ENCODE measurements at places on chromosomes 16 and 17.

- DNase-seq: no peak
These were observed 20.9 kb upstream of the IL17C start for GRCh38 chr16:88617268-88618031.

GRCh38 chr17:77083531-77083930 lies 57.2 kb upstream of the SEC14L1 start:
- no peak for DNase-seq

- DNase-seq: no peak
These were observed 105.8 kb downstream of the ADCY9 start for GRCh38 chr16:4010225-4011158.

GRCh38 chr17:68577497-68577821 lies 23.7 kb downstream of the FAM20A start:
- DNase-seq: no peak

GRCh38 chr17:27657620-27658019 lies 26.6 kb downstream of the LGALS9 start:
- DNase-seq: no peak

- DNase-seq: no peak
These were observed 16.2 kb downstream of the OTOP3 start for GRCh38 chr17:74951680-74952421.

DNA sequence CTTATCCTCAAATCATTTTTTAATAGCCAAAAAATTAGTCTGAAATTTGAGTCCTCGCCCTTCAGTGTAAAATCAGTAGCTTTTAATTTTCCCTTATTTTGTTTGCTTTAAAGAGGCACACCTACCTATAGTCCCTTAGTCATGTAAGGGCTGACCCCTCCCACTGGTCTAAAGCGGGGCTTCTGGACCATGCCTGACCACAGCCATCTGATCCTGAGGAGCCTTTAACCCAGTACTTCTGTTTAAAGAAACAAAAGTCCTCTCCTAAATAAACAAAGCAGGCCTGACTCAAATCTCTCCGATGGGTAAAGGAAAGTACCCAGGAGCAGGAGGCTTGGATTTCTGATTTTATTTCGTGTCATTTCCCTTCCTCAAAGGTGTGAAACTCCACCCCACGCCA lies 92.0 kb upstream of the CCL2 start:
- DNase-seq: no peak

- no peak for DNase-seq
These were observed 637 bp downstream of the PLCG2 start for GRCh38 chr16:81779536-81780320.

DNA sequence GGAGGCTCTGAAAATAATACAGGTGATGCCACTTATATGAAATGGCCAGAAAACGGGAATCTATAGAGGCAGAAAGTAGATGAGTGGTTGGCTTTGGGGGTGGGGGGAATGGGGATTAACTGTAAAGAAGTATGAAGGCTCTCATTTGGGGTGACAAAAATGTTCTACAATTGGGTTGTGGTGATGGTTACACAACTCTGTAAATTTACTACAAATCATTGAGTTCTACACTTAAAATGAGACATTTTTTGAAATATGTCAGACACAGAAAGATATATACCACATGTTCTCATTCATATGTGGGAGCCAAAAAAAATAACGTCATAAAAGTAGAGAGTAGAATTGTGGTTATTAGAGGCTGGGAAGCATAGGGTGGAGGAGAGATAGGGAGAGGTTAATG lies 25.7 kb downstream of the ARHGAP17 start:
- DNase-seq: no peak

DNA sequence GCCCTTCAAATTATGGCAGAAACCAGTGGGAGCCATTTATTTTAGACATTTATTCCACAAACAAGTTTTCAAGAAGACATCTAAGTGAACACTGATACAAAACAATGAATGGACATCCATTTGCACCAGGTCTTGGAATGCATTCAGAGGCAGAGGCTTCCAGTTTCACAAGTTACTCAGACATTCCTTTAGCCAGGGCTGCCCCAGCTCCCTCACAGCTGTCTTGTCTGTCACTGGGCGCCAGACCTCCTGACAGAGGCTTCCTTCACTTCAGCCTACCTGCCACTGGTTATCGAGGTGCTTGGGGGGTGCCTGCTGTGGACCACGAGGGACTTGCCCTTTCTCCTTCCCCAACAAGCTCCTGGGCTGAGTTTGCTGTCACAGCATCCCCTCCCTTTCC lies 19.2 kb downstream of the AQP8 start:
- no peak for DNase-seq

DNA sequence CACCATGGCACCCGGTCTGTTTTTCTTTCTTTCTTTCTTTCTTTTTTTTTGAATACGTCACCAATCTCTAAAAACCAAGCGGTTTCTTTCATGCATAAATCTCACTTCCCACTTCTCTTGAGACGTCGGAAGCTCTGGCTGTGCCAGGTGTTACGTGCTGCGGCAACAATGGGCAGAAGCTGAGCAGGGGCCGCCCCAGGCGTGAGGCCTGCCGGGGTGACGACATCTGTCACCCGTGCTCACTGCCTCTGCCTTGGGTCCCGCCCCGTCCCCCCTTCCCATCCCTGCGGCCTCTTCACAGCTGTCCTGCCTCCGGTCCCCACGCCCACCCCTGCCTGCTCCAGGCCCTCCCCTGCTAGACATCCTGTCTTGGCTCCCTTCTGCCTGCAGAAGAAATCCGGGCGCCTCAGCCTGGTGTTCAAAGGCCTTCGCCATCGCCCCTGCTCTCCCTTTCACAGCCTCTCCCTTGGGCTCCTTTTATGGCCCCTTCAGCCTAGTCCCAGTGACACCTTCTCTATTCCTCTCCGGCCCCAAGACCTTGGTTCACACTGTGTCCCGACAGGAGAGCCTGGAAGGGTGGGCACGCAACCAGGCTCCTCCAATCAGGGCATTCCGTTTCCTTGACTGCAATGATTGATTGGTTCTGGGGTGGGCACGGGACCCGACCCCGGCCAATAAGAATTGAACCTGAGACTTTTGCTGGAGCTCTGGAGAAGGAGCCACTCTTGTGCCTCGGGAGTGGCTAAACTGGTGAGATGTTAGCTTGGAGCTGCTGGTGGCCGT lies 4.8 kb downstream of the P2RX1 start:
- no peak for DNase-seq

- DNase-seq: no peak
These were observed 86.9 kb downstream of the CDH11 start for GRCh38 chr16:65034915-65035314.

- DNase-seq: no peak
These were observed 174.2 kb upstream of the KCNJ16 start for GRCh38 chr17:69900829-69901228.

DNA sequence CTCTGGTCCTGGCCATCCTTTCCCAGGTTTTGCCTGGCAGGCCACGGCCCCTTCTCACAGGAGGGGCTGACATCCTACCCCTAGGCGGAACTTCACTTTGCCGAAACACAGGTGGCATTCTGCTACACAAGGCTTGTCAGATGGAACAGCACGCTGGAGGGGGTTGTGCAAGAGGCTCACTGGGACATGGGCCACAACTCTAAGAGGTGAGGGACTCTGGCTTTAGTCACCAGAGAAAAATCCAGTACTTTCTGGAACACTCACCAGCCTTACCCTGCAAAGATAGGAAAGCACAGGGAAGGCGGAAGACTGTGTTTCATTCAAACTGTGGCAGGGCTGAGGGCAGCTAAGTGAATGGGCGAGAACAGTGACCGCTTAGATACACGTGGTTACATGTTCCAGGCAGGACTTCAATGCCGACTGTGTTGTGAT lies 18.3 kb downstream of the CDC42EP4 start:
- peak; percentile 59 for DNase-seq

- no peak for DNase-seq
These were observed at the start of gene PIPOX for GRCh38 chr17:29042679-29043538. Gene PIPOX (plus strand): TSS chr17:29043141. CDS start chr17:29043226, 85 bp downstream.

GRCh38 chr16:3188925-3189825 lies 1.2 kb downstream of the OR1F1 start:
- peak; percentile 73 for DNase-seq

GRCh38 chr17:46027048-46027975 lies 28.3 kb downstream of the STH start:
- DNase-seq: no peak

GRCh38 chr17:44536090-44536953 lies 21.0 kb upstream of the FZD2 start:
- DNase-seq: no peak

- DNase-seq: no peak
These were observed 263.2 kb downstream of the WWOX start for GRCh38 chr16:78362524-78363135.

GRCh38 chr17:35373534-35373983 lies at the start of gene SLFN11:
Gene SLFN11 (minus strand): TSS chr17:35373621. CDS start chr17:35363807, 9,814 bp downstream.
- DNase-seq: no peak

DNA sequence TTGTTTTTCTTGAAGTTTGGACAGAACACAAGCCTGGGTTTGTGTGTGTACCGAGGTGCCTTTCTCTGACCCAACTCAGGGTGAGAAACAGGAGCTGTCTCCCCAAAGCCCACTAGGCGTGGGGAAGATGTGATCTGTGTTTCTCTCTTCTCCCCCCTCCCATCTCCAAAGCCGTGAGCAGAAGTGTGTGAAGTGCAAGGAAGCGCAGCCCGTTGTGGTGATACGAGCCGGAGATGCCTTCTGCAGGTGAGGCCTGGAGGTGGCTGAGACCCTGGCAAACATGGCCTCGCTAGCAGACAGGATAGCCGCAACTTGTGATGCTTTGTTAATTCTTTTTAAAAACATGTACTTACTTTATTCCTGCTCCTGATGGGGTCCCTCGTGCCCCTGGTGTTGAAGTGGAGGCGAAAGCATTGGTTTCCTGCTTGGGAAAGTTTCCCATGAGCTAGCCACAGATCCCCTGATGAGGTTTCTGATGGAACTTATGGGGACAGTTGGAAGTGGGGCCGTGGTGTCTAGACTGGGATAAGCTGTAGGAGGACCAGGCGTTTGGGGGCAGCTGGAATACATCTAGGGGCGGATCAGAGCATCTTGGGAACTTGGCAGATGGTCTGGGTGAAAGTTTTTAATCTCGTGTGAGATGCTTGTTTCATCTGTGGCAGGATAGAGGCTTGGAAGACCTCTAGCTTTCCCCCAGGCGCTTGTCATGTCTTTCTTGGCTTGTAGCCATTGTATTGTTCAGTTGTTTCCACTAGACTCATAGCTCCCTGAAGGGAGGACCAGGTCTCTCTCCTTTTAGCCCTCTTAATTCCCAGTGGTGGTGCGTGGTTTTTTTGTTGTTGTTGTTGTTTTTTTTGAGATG lies 893 bp downstream of the CTU2 start:
- no peak for DNase-seq

DNA sequence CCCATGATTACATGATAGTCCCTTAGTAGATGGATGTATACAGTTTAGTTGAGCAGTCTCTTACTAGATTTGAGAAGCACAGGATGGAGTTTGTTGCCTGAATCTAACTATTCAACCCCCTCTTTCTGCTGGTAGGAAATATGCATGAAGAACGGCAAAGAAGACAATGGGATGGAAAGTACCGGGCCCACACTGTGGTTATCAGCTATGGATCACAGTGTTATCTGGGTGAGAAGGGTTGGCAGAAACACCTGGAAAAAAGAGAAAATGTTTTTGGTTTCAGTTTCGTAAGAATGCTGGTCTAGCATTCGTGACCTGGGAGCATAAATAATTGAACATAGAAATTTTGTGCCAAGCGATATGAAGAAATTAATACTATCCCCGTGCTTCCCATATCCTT lies 53.1 kb downstream of the ANKFN1 start:
- DNase-seq: no peak

- no peak for DNase-seq
These were observed 54.4 kb downstream of the C17orf67 start for GRCh38 chr17:56779322-56779721.

DNA sequence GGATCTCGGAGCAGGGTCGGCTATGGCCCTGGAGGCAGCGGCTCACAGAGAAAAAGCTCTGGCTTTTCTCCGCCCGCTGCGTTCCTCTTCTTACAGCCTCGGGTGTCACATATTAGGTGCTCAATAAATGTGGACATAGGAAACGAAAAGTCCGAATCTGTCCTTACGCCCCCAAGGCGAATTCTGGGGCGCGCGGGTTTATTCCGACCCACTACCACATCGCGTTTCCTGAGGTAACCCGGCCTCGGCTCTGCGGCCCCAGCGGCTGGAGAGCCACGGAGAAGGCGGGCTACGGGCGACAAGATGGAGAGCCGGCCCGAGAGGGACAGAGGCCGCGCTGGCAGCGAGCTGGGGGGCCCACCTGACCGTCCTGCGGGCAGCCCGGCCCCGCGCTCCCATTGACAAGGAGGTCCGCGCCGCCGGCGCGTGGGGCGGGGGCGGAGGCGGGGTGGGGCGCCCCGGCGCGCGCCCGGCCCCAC lies 573 bp upstream of the GNAO1 start:
- DNase-seq: no peak

- no peak for DNase-seq
These were observed 93.7 kb downstream of the CA10 start for GRCh38 chr17:52064791-52065211.

DNA sequence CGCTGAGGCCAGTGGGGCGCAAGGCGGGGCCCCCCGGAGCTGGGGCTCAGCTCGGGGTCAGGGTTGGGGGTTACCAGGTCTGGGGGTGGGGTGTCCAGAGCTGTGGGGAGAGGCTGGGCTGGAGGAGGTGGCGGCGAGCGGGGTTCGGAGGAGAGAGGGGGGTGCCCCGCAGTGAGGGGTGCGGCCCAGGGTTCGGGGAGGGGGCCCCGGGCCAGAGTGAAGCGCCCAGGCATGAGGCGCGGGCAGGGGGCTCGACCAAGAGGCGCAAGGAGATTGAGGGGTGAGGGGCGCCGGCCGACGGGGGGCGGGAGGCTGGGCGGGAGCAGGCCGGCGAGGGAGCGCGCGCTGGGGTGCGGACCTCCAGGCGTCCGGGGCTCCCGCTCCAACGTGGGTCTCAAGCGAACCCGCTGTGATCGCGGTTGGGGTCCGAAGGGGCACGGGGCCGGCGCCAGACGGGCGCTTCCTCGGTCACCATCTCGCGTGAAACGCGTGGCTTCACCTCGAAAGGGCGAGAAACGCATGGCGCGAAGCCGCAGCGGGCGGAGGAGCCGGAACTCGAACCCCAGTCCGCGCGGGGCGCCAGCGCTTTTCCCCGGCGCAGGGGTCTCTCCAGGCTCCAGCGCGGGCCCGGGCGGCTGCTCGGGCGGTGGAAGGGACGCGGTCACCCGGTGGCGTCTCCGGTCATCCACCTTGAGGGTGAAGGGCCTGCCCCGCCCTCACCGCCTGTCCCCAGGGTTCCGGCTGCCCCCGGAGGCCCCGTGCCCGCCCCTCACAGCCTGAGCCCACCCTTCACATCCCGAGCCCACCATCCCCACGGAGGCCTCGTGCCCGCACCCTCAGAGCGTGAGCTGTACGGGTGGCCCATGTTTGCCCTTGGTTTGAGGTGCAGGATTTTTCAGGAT lies 846 bp downstream of the CPNE7 start:
- peak; percentile 64 for DNase-seq

- no peak for DNase-seq
These were observed 12.3 kb downstream of the TMEM100 start for GRCh38 chr17:55710410-55710809.

GRCh38 chr17:79834565-79835469 lies 4.4 kb downstream of the CBX4 start:
- DNase-seq: no peak

DNA sequence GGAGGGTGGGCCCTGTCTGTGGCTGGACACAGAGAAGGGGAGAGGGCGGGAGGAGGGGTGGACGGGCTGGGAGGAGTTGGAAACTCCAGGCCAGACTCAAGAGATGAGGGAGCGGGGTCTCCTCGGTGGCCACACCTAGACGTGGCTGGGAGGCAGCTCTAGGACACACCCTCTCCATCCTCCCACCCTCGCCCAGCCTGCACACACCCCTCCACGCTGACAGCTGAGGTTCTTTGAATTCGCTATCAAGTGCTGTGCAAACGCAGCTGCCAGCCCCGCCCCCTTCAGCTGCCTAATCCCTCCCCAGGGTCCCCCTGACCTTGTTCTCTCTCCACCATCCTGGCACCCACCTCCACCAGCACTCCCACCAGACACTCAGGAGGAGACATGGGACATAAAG lies 48.7 kb downstream of the DNAH17 start:
- DNase-seq: peak; percentile 51

Measured in RWPE2 (cell line).